ENCODE measurements at places on chromosomes 5 and 9.

DNA sequence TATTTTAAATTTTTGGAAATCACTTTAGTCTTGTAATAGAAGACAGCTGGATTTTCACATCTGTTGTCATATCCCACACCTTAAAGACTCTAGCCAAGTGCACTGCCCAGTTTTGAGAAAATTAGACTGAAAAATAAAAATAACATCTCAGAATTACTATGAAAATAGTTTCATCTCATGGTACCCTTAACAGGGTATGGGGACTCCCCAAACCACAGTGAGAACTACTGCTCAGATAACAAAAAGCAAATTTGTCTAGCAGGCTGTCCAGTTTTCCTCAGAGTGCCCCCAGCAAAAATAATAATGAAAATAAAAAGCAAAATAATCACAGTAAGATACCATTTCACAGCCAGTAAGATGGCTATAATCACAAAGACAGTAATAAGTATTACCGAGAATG lies 6.5 kb downstream of the UBQLN1 start:
- DNase-seq: no peak

DNA sequence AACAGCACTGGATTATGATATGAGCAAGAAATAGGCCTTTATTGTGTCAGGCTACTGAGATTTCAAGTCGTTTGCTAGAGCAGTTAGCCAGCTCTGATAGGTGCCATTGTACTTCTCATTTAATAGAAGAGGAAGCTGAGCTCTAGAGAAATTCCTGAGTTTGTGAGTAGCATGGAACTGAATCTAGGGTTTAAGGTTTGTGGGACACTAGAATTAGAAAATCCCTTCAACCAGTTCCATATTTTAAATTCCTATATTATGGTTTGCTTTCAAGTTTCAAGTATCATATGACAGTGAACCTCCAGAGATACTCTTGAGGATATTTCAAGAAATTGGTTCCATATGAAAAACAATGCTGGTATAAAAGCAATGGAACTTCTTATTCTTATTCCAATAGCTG lies 87.6 kb downstream of the ANKRD55 start:
- no peak for DNase-seq

DNA sequence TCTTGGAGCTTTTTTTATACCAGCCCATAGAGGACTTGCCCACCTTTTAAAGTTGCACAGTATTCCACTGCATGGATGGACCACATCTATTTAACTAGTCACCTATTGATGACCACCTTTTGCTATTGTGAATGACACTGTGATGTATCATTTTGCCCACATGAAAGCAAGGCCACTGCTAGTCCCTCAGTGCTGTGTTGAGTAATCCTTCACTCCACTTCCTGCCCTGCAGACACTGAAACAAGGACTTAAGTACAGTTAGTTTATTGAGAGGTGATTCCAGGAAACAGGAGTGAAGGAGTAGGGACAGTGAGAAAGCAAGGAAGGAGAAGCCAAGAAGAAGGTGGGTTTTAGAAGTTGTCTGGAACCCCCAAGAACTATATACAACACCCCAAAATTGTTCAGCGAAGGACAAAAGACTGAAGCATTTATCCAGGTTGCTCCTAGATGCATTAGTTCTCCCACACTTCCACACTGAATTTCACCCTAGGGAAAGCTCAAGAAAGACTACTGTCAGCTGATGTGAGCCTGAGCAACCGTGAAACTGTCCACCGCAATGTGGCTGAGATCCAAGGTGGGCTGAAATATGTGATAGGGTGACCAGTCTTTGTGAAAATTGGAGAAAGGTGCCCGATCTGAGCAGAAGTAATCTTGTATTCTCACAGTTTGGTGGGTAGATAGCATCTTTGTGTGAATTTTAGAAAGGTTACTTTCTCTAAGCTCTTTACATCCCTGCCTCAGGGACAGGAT lies 45.2 kb upstream of the ANKRD31 start:
- DNase-seq: no peak

DNA sequence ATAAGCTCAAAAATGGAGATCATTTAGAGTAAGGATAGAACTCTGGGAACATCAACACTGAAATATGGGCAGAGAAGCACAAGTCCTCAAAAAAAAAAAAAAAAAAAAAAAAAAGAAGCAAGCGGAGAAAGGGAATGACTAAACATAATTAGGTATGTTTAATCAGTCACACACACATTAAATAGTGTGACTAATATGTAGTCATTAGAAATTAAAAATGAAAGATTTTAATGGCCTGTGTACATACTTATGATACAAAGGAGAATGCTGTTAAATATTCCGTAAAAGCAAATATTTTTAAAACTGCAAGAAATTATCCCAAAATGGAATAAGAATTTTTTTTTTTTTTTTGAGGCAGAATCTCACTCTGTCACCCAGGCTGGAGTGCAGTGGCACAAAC lies 10.5 kb downstream of the LPAR1 start:
- no peak for DNase-seq

DNA sequence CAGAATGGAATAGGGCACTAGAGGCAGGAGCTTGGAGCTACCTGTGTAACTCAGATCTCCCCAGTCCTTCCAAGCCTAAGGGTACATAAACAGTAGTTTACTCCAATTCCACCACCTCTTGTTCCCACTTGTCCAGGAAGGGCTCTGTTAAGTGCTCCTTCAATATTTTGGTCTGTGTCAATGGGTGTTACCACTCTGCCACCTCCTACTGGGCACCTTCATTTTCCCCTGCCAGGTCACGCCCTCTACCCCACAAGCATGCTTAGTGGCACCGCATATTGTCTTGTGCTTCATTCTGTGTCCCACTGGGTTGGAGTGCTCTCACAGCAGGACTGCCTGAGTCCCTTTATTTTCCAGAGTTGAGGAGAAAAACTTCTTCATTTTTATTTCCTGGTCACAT lies 459.8 kb downstream of the ARHGEF28 start:
- no peak for DNase-seq

DNA sequence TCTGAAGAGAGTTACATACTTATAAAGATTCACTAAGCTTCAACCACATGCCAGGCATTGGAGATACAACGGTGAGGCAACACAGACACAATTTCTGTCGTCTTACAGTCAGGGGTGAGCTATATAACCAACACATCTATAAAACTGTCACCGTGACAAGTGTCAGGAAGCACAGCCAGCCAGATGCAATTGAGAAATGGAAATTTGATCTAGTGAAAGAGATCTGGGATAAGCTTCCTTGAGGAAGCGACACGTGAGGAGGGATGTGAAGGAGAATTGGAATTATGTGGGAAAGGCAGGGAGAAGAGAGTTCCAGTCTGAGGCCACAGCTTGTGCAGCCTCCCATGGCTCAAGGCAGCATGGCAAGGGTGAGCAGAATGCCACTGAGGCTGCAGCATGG lies 50.9 kb upstream of the ZNF354B start:
- DNase-seq: no peak

DNA sequence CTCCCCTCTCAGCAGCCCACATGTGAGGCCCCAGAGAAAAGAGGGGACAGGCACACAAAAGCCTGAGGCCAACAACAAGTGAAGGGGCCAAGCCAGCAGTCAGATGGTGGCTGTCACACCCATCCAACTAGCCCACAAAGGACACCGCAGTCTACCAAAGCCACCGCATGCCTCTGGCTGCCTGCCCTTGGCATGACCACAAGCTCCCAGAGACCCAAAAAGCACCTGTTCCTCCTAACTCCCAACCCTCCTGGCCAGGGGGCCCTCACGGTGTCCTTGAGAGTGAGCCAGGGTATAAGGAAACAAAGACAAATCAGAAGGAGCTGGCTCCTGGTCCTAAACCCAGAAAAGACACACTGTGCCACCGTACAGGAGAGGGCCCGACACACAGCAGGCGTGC lies 77.8 kb upstream of the LRRTM2 start:
- DNase-seq: no peak

DNA sequence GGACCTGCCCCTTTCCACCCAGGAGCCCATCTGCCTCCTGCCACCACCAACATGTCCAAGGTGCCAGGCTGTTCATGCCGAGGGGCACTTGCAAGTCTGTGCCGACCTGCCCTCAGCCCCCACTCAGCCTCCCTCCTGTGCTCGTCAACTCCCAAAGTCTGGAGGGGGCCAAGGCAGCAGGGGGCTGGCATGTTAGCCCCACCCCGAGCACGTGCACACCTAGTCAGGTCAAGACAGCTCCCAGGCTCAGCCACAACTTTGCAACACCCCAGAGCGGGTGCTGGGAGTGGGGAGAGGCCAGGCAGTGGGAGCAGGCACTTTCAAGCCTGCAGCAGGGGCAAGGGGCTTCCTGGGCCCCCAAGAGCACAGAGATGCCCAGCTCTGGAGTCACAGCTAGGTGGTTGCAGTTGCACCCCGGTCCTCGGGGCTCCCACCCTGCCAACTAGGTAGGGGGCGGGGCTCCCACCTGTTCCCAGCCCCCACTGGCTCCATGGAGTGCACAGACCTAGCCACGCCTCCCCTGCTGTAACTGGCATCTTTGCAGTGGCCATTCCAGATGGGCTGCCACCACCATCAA lies 272.5 kb downstream of the CETN3 start:
- no peak for DNase-seq

- DNase-seq: no peak
Observed at GRCh38 chr5:115309751-115310370, 13.4 kb upstream of the CCDC112 start.

DNA sequence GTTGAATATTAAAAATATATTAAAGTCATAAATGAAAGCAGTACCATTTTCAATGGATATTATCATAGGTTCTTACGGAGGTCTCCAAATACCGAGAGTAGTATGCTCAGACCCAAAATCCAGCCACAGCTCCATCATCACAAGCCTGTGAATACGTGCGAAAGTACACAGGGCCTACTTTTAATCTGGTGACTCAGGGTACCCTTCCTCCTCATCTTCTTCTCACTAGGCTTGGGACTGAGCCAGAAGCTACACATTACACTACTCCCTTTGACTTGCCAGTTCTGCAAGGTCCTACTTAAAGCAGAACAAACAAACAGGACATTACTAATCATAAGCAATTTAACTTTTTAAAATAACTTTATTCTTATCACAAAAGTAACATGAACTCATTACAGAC lies 7.6 kb upstream of the RIC1 start:
- DNase-seq: no peak

- DNase-seq: no peak
Observed at GRCh38 chr9:5446451-5447236, 3.7 kb upstream of the CD274 start.

DNA sequence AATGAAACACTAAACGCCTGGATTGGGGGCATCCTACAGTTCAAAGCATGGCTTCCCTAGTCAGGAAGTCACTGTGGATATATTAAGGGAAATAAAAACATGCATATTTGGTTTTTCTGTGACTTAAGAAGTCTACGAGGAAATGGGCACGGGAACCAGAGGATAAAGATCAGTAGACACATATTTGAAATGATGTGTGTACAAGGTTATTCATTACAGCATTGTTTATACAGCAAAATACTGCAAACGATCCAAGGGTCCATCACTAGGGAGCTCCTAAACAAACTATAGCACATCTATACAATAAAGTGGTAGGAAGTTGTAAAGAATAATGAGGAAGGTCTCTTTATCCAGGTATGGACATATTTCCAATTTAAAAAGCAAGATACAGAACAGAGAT lies 71.8 kb downstream of the EFNA5 start:
- DNase-seq: no peak

DNA sequence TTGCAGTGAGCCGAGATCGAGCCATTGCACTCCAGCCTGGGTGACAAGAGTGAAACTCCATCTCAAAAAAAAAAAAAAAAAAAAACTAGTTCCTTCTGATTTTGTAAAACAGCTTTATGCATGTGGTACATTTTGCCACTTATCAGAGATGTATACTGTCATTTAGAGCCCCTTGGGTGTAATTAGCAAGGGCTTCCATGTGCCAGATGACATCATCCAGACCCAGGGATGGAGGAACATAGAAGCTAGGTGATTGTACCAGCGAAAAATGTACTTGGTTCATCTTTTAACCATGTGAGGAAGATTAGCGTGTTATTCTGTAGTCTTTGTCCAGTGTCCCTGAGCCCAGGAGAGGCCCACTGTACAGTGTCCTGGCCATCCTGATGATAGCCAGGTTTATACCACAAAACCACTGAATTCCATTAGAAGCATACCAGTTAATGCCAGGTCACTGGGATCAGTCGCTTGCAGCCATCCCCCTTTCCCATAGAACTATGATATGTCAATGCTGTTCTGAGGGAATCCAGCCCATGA lies 239.3 kb upstream of the SGCD start:
- no peak for DNase-seq

GRCh38 chr5:138470322-138471051 lies 5.2 kb downstream of the EGR1 start:
- DNase-seq: no peak

DNA sequence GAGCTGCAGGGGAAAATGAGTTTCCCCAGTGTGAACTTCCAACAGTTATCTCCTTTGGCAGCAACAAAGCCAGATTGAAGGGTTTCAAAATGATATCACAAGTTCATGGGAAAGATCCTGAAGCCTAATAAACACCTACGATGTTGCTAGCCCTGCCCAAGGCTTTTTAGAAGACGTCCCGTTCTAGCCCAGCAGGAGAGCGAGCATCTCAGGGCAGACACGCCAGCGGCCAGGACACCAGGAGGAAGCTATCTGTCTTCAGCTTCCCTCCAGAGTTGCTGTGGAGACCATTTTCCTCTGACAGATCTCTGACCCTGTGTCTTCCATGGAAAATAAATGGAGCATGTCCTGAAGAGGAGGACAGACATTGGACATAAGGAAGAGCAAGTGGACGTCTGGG lies 98.4 kb downstream of the FBXO38 start:
- DNase-seq: no peak

DNA sequence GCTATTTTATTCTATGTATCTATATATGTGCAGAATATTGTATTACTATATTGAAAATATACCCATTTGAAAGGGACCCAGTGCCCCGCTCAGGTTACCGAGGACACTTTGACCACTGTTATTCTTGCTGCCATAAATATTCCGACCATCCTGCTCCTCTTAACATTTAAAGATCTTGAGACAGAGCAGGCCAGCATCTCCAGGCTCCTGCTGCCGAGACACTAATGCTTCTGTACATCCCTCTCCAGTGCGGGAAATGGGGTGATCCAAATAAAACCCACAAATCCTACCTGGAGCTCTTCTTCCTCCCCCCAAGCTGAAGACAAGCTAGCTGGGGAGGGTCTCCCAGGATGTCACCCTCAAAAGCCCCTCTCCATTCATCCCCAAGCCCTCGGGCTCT lies 3.9 kb downstream of the SH3PXD2B start:
- DNase-seq: no peak

- no peak for DNase-seq
Observed at GRCh38 chr5:52893105-52893504, 96.0 kb upstream of the ITGA2 start.

DNA sequence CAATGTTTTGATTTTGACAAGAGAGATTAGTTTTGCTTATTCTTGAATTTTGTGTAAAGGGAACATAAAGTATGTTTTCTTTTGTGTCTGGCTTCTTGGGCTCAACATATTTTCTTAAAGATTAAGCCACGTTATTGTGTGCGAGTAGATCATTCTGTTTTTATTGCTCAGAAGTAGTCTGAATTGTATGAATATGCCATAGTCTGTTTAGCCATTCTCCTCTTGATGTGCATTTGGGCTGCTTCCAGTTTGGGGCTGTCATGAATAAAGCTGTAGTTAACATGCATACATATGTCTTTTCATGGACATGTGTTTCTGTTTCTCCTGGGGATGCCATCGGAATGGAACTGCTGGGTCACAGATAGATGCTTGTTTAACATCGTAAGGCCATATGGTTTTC lies 198.9 kb downstream of the FANCC start:
- DNase-seq: no peak
